ENCODE measurements at places on chromosomes 2 and 18.

- no peak for DNase-seq
Measured at GRCh38 chr18:67517444-67517765, 885 bp upstream of the DSEL start.

DNA sequence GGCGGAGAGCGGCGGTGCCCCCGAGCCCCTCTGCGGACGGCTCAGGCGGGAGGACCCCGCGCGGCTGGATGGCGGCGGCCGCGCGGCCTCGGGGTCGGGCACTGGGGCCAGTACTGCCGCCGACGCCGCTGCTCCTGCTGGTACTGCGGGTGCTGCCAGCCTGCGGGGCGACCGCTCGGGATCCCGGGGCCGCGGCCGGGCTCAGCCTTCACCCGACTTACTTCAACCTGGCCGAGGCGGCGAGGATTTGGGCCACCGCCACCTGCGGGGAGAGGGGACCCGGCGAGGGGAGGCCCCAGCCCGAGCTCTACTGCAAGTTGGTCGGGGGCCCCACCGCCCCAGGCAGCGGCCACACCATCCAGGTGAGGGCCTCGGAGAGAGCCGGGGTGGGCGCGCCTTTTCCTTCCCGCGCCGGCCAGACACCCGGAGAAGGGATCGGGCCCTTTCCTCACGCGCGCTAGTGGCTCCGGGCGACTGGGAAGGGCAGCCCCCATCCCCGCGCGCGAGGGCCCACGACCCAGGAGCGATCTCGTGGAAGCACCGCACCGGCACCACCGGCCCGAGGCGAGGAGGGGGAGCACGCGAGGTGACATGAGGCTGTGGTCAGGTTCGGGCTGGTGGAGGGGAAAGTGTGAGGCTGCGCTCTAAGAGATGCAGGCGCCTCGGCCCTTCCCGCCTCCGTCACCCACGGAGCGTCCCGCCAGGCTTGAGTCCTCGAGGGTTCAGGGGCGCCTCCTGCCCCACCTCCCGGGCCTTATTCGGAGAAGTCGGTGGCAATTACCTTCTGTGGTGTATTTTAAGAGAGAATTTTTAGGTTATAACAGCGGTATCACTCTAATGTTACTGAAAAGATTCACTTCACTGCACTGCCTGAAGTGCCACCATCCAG, 607 bp downstream of the LAMA3 start:
- peak; percentile 46 for DNase-seq

- DNase-seq, result no peak
Measured at GRCh38 chr2:84889332-84889731, 8.4 kb upstream of the TRABD2A start.

DNA sequence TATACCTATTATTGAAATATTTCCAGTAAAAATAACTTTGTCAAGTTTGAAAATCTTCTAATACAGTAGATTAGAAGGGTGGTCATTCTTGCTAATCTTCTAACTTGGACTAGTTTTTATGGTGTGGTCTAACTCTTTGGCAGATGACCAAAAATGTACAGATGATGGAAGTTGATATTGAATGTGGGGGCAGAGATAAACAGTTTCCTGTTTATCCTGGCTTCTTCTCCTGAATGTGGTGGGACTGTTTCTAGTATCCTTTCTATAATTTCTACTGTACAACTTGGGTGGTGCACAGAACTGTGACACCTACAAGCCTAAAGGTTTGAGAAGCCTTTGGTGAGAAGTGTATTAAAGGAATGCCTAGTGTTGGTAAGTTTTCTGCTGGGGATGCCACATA, 178.7 kb downstream of the PDE11A start:
- DNase-seq, result no peak

DNA sequence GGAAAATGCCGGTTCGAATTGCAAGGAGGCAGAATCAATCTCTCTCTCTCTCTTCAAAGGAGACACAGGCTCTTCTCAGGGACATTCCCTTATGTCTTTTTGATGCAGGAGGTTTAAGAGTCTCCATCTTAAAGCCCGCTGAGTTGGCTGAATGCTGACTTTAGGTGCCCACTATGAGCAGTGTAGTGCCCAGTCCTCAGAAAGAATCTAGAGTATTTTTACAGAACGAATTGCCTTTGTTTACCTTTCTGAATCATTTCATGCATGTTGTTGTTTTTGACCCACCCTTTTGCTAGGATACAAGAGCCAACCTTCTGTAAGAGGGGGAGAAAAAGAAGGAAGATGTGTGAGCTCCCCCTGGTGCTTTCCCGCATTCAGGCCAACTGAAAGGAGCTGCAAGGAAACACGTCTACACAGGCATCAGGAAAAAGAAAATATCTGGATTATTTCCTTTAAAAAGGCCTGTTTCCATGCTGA, 193.5 kb upstream of the TCF4 start:
- DNase-seq, result no peak

- no peak for DNase-seq
Measured at GRCh38 chr2:241478166-241478565, 30.2 kb downstream of the STK25 start.

DNA sequence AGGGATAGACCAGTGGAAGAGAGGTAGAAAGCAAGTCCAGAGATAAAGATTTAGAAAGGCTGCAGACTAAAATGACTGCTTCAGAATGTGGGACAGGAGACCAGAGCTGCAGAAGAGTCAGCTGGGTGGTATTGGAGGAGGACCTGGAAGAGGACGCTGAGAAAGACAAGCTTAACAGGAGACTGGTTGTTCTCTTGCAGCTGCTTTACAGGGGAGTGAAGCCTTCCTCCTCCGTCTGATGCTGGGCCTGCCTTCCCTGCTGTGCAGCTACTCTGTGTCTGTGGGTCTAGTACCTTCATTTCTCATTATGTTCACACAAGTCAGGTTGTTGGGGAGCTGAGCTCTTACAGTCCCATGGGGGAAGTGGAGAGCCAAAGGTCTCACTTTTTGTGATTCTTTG, 35.7 kb downstream of the SPATS2L start:
- DNase-seq, result no peak

DNA sequence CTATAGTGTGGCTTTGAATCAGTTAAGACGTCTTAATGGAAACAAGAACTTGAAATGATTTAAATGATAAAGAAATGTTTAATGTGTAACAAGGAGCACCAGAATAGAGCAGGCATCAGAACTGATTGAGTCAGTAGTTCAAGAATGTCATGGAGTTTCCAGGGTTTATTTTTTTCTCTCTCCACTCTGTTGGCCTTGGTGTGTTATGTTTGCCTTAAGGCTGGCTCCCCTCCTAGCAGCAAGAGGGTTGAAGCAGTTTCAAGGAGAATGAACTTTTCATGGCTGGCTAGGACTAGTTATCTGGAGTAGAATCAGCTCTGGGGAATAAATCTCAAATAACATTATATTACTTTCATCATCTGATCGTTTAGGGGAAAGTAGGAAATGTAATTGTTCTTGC, 13.4 kb upstream of the GLS start:
- no peak for DNase-seq

GRCh38 chr2:73457982-73458381, 72.3 kb downstream of the ALMS1 start:
- DNase-seq, result no peak

DNA sequence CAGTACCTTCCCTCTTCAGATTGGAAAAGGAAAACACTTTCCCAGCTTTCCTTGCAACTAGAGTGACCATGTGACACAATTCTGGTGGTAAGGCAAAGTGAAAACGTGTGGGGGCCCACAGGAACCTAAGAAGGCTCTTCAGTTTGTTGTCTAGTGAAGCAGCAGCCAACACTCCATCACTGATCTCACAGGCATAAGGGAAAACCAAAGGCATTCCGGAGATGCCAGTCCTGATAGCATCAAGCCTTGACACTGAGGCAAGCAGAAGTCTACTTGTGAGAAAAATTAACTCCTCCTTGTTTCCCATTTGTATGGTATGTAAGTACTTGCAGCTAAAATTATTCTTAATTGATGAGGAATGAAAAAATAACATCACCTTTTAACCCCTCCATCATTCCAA, 88.3 kb downstream of the ETAA1 start:
- no peak for DNase-seq

DNA sequence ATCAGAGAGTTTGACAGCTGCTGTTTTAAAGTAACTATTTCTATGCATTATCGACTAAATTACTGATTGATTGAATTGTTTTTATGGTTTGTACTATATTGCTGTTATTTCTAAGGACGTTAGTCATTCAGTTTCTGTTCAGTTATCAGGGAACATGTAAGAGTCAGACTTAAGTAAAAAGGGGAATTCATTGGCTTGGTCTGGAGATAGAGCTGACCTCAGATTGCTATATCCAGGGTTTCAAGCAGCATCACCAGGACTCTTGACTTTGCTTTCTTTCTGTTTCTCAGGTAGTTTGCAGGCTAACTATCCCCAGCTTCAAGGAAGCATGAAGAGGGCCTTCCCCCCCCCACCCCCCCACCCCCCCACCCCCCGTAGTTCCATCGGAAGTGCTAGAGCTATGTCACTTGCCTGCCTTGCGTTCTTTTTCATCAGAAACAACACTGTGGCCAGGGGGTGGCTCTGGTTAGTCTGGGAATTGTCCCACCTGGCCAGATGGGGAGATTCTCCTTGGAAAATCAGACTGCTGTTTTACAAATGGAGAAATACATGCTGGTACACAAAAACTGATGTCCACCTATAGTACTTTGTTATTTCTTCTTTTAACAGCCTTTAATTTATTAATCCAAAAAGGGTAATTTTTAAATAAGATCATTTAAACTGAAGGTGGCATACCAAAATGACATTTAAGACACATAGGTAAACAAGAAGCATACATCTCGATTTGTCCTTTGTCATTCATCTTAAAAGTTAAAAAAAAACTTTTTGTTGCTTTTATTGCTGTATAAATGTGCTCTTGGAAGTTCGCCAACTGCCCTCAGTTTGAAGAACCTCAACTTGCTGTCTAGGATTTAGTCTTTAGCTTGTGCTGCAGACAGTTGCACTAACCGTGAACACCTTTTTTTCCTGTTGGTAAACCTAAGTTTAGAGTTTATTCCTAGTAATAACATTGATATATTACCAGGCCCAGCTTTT, 9.4 kb downstream of the SMAD4 start:
- DNase-seq, result no peak

DNA sequence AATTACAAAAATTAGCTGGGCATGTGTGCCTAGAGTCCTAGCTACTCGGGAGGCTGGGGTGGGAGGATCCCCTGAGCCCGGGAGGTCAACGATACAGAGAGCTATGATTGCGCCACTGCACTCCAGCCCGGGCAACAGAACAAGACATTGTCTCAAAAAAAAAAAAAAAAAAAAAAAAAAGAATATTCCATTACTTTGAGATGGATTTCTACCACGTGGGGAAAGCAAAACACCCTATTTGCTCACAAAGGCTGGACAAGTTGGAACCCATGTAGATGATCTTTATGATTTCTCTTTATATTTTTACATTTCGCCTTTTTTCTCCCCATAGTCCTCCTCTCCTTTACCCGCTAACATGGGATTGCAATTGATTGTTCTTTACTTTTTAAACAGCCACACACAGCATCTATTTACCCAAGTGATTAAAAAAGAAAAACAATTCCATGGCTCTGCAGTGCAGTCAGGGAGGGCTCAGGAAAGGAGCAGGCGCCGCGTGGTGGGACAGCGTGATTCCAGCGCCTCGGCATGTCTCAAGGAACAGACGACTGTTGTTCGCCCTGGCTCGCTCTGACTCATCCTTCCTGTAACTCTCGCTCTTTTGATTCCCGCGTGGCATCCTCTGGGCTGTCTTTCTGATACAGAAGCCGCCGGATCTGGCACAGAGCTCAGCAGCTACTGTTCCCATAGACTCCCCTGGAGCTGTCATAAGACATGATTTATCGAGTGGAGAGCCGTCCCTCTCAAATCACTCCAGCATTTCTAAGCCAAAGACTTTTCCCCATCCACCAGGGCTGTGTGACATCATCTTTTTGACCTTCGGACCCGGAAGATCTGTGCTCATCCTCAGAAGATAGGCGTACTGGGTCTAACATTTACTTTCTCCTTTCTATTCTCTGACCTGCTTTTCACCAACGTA, 230.4 kb upstream of the AGAP1 start:
- DNase-seq, result peak; percentile 45

GRCh38 chr2:46075848-46076247, 221.4 kb upstream of the EPAS1 start:
- DNase-seq, result no peak

DNA sequence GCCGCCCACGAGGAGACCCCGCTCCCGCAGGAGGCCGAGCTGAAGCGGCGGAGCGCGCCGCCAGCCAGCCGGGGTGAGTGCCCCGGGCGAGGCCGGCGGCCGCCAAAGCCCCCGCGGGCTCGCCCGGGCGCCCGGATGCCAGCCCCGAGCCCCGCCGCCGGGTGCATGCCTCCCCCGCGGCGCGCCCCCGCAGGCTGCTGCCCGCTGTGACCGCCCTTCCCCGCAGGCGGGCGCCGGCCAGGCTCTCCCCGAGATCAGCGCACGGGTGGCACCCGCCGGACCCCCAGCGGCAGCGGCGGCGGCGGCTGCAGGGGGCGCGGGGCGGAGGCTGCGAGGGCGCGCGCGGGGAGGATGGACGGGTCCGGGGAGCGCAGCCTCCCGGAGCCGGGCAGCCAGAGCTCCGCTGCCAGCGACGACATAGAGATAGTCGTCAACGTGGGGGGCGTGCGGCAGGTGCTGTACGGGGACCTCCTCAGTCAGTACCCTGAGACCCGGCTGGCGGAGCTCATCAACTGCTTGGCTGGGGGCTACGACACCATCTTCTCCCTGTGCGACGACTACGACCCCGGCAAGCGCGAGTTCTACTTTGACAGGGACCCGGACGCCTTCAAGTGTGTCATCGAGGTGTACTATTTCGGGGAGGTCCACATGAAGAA, 470 bp downstream of the KCNF1 start:
- DNase-seq, result no peak

GRCh38 chr2:189674374-189675112, at the start of gene ANKAR:
TSS of gene ANKAR (plus strand) at chr2:189674670. CDS start at chr2:189676491, 1,821 bp downstream.
- peak; percentile 79 for DNase-seq

GRCh38 chr18:77857678-77858655, 608.3 kb downstream of the GALR1 start:
- no peak for DNase-seq

DNA sequence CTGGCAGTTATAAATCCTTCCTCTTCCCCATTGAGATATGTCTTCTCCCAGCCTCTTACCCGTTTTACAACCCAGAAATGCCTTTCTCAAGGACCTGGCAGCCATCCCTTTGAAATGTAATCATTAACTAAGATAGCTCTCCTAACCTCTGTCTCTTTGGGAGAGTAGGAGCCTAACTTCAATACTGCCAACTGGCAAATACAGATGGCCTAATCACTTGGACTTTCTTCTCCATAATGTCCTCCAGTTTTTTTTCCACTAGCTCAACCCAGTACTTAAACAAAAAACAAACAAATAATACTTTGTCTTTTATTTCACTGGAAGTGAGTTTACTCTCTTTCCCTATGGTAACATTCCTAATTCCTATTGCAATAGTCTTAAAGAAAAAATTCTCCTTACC, 1391.1 kb downstream of the SUCLG1 start:
- DNase-seq, result no peak
